CD4-positive, alpha-beta T cell (primary cell): ENCODE measurements at places on chromosomes 4 and X.

DNA sequence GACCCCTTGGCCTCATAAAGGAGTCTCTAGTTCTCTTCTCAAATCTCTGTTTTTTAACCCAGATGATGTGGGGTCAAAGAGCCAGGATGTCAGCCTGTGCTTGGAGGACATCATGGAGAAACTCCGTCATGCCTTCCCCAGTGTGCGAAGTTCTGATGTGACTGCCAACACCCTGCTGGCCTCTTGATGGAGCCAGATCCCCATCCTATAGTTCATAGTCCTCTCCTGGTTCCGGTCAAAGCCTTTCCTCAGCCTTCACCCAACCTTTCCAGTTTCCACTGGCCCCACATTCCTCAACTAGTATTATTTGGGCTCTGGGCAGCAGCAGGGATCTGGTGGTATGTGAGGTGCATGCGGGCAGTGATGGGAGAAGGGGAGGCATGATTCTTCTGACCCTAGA lies 30.7 kb downstream of the TAF7L start:
- DNase-seq = no peak

DNA sequence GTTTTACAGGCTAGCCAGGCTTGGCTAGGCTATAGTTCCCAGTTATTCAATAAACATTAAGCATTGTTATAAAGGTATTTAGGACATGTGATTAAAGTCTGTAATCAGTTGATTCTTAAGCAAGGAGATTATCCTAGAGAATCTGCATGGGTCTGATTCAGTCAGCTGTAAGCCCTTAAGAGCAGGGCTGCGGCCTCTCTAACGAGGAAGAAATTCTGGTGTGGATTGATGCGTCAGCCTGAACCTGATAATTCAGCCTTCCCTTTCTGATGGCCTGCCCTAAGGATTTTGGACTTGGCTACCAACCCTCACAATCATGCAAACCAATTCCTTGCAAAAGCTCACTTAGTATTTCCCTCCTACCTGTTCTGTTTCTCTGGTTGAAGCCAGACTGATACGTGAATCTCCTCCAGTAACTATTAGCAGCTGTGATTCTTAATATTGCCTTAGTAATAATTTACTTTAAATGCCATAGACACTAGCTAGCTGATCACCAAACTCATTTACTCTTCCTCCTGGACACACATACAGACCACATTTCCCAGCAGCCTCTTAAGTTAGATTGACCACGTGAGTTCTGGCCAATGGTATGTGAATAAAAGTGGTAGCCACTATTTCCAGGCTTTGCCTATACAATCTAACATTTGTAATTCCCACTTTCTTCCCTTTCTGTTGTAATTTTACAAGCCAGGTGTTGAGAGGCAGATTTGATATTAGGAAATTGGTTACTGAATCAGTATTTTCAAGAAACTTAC lies 678.0 kb upstream of the INTU start:
- no peak for DNase-seq

DNA sequence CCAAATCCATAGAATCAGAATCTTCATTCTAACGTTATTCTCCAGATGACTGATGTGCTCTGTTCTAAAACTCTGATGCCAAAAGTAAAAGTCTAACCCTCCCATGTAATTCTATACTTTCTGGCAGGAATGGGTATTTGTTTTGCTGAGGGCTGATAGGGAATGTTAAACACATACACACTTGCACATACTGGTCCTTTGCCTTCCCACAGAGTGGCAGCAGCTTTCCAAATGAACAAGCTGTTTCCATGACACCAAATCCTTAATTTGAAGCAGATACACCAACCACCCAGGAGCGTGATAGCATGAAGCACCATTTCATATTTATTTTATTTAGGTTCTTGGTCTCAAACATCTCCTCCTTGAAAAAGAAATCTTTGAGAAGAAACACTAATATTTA lies 155.5 kb upstream of the PRDX4 start:
- no peak for DNase-seq

GRCh38 chr4:90474484-90474883 lies 347.3 kb downstream of the CCSER1 start:
- no peak for DNase-seq

GRCh38 chr4:17769406-17770174 lies 11.8 kb downstream of the FAM184B start:
- DNase-seq = no peak

DNA sequence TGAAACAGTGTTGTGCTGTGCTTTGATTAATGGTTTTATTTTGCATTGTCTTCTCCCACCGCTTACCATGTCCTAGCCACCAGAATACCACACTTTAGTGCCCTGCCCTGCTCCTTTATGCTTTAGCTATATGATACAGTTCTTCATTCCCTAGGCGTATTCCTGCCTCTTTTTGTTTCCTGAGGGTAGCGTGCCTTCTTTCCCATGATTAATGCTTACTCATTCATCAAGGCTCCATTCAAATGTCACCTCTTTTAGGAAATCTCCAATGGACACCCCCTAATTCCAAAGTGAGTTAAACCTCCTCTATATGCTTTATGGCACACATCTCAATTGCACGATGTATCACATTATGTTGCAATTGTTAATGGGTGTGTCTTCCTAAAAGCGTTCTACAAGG lies 46.3 kb downstream of the SPANXD start:
- DNase-seq = no peak
